ENCODE measurements at places on chromosomes 12 and 14. TPM values are rescaled to one million over a fixed set of nuclear protein-coding genes. Genes with fewer than 3 reads are reported as not detected.

KIF26A gene
- total RNA-seq = not detected

- no peak for DNase-seq
These were observed 237.6 kb downstream of the BCAT1 start for GRCh38 chr12:24711056-24712008.

DNA sequence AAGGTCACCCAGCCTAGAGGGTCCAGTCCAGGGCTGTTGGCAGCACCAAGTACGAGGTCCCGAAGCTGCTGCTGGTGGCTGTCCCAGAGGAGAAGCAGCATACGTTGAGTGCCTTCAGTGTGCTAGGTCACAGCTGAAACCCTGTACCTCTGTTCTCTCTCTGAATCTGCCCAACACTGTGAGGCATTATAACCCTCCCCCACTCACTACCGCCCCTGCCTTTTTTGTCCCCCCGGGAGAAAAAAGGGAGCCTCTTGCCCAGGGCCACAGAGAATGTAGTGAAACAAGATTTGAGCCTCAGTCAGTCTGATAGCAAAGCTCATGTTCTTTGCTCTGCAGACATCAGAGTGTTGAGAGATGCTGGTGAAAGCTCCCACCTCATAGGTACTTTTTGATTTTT, 53.4 kb downstream of the PPP2R5C start:
- DNase-seq = no peak

- no peak for DNase-seq
These were observed 19.8 kb downstream of the OSBPL8 start for GRCh38 chr12:76539727-76540126.

DNA sequence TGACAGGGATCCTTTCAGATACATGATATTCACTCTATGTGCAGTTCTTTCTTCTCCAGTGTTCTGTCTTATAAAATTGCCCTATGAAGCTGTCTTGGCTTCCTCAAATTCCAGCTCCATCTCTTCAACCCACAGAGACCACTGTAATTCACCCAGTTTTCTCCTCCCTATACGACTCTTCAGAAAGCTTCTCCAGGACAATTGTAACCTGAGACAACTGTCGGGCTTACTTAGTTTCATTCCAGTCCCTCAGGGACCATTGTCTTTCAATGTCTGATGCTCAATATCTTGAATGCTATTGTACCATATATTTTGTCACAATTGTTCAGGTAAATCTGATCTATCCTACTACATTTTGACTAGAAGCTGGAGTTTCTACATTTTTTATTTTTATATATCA, 345.3 kb downstream of the RPL10L start:
- DNase-seq = no peak

- no peak for DNase-seq
These were observed 88.5 kb downstream of the GXYLT1 start for GRCh38 chr12:42056130-42056529.

TAMALIN gene
- 0.05 TPM for total RNA-seq

GRCh38 chr14:69654116-69654515, 42.7 kb downstream of the SUSD6 start:
- no peak for DNase-seq

ART4 gene
- total RNA-seq = not detected

GRCh38 chr12:53180931-53181645, 363 bp upstream of the CSAD start:
- peak; percentile 78 for DNase-seq

SERPINA9 gene
- not detected for total RNA-seq

- no peak for DNase-seq
These were observed 777 bp downstream of the ASCL1 start for GRCh38 chr12:102958073-102958829.

DNA sequence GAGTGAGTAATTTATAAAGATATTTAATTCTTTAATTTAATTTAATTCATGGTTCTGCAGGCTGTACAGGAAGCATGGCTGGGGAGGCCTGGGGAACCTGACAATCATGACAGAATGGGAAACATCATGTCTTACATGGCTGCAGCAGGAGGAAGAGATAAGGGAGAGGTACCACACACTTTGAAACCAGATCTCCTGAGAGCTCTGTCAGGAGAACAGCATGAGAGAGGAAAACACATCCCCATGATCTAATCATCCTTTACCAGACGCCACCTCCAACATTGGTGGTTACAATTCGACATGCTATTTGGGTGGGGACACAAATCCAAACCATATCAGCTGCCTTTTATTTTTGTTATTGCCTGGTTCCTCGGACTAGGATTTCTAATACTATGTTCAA, 928.6 kb downstream of the TMEM121 start:
- no peak for DNase-seq

ASCL1 gene
- not detected for total RNA-seq

BCL2L2 gene
- total RNA-seq = 20.3 TPM
